Umbilical cord (tissue), 2 donors: ENCODE measurements at places on chromosomes 7 and 10. TPM values are rescaled to one million over a fixed set of nuclear protein-coding genes. Genes with fewer than 3 reads are reported as not detected.

Gene PIK3AP1
- 18.3 TPM for total RNA-seq

Gene SYT15B
- 8.2 TPM for total RNA-seq

DNA sequence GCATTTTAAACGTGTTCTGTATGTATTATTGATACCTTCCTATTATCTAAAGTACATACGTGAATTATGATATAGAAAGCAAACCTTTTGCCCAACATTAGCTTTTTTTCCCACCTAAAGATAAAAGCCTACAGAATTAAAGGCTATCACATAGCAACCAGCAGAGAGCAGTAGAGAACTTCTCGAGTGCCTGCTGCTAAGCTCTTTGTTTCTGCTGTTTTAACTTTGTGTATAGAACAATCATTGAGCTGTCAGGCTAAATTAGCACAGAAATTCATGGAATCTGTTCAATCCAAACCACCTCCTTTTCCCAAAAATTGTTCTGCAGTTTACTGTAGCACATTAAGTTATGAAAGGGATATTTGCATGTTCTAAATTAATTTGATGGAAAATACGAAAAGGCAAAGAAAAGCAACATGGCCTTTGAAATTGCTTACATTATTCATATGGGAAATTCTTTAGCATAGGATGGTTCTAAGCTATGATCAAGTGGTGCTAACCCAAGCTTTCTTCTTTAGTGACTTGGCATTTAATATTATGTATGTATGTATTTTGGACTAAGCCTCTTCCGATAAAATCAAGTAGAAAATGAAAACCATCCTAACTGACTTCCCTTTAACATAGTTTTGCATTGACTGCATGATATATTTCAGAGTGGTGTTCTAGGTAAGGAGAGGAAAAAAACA lies 1288.5 kb downstream of the GATA3 start:
- DNase-seq, result peak; percentile 53

DNA sequence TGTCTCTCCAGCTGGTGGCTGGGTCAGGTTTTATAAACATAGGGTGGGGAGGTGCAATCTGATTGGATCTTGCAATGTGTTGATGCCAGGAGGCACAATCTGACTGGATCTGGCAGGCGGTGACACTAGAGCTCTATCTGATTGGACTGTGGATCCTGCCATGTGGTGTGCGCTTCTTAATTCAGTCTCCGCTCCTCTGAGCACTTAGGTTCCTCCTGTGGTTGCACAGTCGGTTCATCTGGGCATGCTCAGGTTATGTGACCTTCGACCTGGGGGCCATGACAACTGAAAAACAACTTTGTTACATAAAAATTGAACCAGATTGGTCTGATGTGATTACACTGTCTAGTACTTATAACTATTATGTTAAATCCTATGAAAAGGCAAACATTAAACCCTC lies 127.1 kb upstream of the SVIL start:
- DNase-seq, result no peak

- no peak for DNase-seq
Observed at GRCh38 chr10:25747084-25747483, 186.9 kb upstream of the MYO3A start.

DNA sequence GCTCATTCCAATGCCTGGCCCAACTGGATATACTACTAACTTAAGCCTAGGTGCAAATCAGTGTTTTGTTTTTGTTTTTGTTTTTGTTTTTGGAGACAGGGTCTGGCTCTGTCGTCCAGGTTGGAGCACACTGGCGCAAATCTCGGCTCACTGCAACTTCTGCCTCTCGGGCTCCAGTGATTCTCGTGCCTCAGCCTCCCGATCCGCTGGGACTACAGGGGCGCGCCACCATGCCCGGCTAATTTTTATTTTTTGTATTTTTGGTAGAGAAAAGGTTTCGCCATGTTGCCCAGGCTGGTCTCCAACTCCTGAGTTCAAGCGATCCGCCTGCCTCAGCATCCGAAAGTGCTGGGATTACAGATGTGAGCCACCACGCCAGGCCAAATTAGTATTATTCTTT lies 1.6 kb downstream of the PPP3CB start:
- no peak for DNase-seq
